ENCODE measurements at places on chromosomes 4 and X.

DNA sequence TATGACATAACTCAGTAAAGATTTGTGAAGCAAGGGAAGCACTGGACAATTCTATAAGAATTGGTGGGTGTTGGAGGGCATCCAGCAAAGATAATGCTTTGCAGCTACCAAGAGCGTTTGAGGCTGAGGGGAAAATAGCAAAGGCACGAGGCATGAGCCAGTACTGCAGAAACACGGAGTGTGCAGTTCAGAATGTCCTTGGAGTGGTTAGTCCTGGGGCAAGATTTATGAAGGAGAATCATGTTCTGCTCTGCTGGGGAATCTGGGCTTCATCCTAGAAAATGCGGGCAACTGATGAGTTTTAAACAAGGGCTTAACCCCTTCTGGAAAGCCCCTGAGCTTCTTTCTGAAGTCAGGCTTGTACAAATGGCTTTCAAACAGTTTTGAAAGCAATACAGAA is 452.5 kb downstream of the IL15 start:
- DNase-seq = no peak

DNA sequence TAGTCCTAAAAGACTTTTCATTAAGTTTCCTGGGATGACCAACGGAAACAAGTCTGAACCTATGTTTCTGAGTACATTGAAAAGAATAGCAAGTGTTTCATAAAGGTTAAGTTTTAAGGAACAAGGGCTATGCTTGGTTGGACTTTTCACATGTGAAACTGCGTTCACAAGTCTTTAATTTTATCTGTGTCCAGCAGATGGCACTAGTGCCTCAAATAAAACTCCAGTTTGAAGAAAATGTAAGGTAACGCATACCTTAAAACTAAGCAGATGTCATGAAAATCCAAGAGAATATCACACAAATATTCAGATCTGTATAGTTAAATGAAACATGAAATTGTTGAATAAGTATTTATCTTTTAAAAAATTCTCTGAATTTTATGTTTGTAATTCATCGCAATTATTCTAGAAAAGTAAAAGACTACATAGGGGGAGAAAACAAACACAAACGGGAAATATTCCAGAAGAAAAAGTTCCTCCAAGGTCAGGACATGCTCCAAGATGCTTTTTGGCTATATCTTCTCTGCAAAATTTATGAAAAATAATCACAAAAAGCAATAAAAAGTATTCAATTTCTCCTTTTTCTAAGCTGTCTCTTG is 89.6 kb upstream of the MAD2L1 start:
- no peak for DNase-seq

DNA sequence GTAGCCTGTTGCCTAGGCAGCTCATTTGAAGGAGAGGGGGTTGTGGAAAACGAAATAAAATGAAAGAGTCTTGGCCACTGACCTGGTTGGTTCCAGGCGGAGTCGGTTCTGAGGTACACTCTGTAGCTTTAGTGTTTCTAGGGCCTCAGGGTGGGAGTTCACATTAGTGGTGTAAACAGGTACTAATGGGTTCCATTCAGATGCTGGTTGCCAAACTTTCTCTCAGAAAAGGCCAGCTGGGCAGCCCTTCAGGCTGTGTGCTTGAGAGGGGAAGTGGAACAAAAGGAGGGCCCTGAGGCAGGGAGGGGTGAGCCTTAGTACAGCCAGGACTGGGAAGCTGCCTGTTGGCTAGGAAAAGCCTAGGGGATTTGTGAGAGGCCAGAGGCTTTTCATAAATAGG is 24.8 kb downstream of the NHSL2 start:
- DNase-seq = no peak

DNA sequence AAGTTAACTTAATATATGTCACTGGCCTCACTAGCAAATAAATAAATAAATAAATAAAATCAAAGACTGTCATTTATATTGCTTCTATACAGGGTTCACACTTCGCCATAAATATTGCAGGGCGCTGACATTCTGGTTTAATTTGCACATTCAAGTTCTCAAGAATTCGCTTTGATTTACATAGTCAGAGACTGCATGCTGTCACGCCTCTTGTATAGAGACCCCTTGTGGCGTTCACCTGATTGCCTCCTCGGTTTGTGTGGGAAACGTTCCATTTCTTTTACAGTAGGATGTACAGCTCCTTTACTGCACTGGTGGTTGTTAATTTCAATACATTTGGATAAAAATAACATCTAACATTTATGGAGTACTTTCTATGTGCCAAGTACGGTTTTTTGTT is 71.3 kb upstream of the ADGRG2 start:
- no peak for DNase-seq

DNA sequence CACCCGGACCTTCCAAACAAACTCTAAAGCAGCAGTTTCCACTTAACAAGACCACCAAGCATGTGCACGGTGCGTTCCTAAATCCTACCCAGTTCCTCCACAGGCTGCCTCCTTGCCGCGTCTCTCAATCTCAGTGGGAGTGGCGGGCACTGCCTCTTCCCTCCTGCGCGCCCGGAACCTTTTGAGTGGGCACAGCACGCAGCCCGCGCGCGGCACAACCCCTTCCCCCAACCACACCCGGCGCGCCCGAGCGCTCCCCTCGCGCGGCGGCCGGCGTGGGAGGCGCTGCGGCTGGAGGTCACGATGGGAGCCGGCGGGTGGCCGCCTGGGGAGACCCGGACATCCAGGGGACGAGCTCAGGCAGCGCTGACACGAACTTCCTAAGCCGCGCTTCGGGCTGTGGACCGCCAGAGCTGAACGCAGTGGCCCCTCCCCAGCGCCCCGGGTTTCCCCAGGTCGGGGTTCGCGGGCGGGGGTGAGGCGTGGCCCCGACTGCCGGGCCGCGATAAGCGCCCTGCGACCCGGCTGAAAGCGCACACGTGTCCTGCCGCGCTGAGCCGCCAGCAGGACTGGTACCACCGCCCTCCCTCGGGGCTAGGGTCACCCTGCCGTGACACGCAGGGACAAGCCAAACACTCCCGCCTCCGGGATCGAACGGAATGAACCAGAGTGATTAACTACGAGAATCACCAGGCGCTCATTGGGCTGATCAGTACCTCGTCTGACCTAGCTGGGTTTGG is at the start of gene ABCG2:
TSS of gene ABCG2 (minus strand) at position 151 of the 740 bp plus-strand sequence. CDS start 18,644 bp downstream, outside the sequence.
- DNase-seq = no peak

DNA sequence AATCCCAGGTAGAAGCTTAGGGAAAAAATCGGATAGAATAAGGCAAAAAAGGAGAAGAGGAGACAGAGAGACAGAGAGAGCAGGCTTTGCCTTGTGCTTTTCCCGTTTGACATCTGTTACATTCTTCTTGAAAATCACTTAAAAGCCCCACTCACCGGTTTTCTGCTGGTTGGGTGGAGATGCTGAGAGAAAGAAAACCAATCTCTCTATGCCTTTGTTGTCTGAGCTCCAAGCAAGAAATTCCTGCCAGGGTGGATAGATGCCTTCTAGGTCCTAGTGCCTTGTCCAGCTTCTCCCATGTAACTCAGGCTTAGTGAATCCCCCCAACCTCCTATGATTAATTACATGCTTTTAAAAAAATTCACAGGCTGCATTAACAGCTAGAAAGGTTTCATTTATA is at the start of gene DCX:
TSS of gene DCX (minus strand) at position 210 of the 400 bp plus-strand sequence. CDS start 1,794 bp downstream, outside the sequence.
- no peak for DNase-seq

DNA sequence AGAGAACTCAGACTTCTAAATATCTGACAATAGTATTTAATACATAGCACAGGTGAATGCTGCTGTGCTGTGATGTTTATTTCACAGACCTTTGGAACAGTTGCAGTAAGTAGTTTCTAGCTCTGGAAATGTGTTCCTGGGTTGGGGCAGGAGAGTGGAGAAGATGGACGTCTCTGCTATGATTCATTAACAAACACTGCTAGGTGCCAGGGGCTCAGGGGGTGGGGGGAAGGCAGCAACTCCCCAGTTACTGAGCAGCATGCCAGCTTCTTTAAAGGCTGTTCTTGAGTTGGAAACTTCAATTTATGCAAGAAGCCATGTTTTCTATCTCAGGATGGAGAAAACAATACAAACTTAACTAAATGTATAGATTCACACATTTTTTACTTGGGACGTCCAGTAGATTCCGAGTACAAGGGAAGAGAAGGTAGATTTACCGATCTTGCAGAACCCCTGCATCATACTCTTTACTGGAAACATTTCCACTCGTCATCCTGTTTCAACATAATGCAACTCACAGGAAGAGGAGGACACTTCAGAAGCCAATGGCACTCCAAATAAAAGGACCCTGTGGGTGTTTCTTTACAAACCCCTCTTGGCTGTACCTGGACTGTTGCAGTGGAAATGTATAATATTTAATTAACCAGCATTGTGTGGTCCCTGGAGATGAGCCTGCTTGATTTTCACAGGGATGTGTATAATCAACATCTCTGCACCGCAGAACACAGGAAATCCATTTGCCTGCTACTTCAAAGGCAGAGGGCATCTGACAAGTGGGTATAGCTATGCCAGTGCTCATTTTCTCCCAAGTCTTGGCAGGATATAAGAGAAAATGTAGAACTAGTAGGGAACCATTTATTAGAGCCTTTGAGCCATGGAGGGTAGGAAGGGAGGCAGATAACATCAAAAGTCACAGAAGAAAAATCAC is 171.4 kb downstream of the SH3KBP1 start:
- no peak for DNase-seq

GRCh38 chr4:22238742-22239141 is 277.1 kb downstream of the ADGRA3 start:
- no peak for DNase-seq

GRCh38 chrX:3550160-3550751 is 163.2 kb downstream of the PRKX start:
- DNase-seq = peak; percentile 14

GRCh38 chr4:3135155-3136011 is 60.9 kb downstream of the HTT start:
- DNase-seq = no peak

- DNase-seq = no peak
These were observed 109.0 kb upstream of the ARSJ start for GRCh38 chr4:114088481-114088880.

DNA sequence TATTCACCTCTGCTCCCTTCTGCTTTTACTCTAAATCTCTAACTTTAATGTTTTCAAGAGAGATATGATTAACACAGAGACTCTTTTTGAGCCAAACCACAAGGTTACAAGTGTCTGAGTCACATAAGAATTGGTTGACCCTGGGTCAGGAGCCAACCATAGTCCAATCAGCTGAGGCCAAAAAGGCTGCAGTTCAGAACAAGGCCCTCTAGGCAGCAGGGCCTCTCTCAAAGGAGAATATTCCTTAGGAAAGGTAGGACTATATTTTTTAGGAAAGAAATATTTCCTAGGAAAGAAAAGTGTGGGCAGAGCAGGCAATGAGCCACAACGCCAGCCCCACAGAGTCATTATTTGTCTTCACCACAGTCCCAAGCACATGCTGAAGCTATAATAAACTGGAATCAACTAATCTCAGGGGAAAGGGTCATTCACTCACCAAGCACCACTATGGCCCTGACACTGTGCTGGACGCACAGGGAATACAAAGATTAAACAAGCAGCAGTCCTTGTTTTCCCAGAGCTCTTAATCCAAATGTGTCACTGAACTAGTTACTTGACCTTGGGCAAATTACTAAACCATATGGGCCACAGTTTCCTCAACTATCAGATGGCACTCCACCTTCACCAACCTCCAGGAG is 2.2 kb downstream of the ATP8A1 start:
- no peak for DNase-seq

GRCh38 chr4:158461336-158461735 is 60.3 kb upstream of the RXFP1 start:
- no peak for DNase-seq

- no peak for DNase-seq
These were observed 72.6 kb upstream of the NKX1-1 start for GRCh38 chr4:1478766-1479355.

DNA sequence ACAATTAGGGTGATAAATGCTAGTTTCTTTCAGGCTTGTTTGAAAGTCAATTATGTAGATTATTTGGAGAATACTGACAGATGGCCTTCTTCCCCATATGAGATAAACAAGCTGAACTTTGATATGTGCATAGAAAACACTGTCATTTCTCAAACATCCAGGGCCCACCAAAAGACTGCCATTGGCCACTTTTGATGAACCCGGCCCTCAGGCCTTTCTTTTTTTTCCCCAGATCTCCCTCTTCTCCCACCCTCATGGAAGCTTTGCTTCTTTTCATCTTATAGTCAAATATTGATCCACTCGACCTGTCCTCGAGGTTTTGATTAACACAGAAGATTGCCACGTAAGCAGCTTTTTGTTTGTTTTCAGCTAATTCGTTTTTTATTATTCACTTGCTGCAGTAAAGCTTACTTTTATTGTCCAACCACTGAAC is 377.4 kb downstream of the SMARCA1 start:
- no peak for DNase-seq

DNA sequence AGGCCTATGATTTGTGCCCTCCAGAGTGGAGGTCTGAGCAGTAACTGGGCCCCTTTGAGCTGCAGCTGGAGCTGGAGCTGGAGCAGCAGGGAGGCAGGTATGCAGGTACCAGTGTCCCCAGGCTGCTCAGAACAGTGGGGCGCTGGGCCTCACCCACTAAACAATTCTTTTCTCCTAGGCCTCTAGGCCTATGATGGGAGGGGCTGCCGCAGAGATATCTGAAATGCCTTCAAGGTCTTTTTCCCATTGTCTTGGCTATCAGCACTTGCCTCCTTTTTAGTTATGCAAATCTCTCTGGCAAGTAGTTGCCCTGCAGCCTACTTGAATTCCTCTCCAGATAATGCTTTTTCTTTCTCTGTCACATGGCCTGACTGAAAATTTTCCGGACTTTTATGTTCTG is 79.7 kb upstream of the OTUD4 start:
- no peak for DNase-seq

GRCh38 chr4:123408471-123409084 is 12.0 kb downstream of the SPRY1 start:
- DNase-seq = no peak

DNA sequence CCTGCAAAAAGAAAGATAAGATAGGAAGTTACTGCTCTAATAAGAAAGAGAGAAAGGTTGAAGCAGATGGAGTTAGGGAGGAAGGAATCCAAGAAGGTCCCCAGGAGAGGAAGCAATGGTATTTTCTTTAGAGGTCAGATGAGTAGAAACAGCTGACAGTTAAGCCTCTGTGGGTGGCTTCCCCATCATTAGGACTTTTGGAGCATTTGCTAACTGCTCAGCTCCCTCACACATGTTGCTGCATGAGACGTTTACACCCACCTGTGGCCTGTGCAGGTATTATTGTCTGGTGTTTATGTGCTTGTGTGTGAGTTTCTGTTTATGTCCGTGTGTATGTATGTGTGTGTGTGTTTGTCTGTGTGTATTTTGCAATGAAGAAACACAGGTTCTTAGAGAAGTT is 346.8 kb downstream of the RAB28 start:
- no peak for DNase-seq

DNA sequence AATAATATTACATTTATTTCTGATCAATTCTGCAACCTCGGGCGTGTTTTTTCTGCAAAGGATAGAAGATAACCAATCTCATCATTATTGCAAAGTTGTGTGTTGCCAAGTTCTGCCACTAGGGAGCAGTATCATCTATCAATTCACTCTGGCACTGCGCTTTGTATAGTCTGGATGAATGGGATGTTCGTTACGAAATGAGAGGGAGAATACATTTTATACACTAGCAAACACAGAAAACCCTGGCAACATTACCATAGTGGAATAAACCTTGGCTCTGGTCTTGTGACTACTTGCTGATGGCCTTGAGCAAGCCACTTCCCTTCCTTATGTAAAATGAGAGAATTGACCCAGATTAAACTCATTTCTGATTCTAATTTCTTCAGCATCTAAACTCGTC is 97.5 kb upstream of the ZNF518B start:
- DNase-seq = peak; percentile 58
